ENCODE measurements at places on chromosomes 7 and 10. TPM values are rescaled to one million over a fixed set of nuclear protein-coding genes. Genes with fewer than 3 reads are reported as not detected.

Gene CTAGE8
- not detected for polyA plus RNA-seq

Gene BLNK
- 0.70 TPM for polyA plus RNA-seq

Gene KIF20B
- 2.4 TPM for polyA plus RNA-seq

Gene DRGX
- polyA plus RNA-seq, result 0.25 TPM

Gene TRPV6
- polyA plus RNA-seq, result 2.3 TPM

Gene SDK1
- polyA plus RNA-seq, result 0.91 TPM

Gene MMP21
- not detected for polyA plus RNA-seq

Gene EN2
- 6.1 TPM for polyA plus RNA-seq
